ENCODE measurements at places on chromosomes 5 and 9.

GRCh38 chr9:123360161-123361085 lies 4.4 kb downstream of the CRB2 start:
- no peak for DNase-seq

GRCh38 chr5:67900514-67900913 lies 315.0 kb upstream of the PIK3R1 start:
- no peak for DNase-seq

GRCh38 chr5:65512170-65512937 lies 30.6 kb upstream of the ADAMTS6 start:
- no peak for DNase-seq

DNA sequence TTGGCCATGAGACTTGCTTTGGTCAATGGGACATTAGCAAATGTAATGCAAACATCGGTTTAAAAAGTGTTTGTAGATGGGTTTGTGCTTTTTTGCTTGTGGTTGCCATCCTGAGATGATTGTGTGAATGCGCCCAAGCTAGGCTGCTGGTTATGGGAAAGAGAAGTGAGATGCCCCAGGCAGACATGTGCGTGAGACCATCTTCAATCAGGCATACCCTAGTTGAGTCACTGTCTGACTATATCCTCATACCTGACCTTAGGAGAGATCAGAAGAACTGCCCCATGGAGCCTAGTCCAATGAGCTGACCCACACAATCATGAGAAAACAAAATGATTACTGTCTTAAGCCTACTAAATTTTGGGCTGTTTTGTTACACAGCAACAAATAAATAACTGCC lies 36.8 kb upstream of the ZNF608 start:
- DNase-seq, result no peak

- no peak for DNase-seq
Observed at GRCh38 chr9:133768859-133769510, 30.8 kb upstream of the SARDH start.

- DNase-seq, result no peak
Observed at GRCh38 chr5:166032601-166033000, 2258.8 kb upstream of the WWC1 start.

GRCh38 chr5:107874795-107875194 lies 204.1 kb upstream of the EFNA5 start:
- DNase-seq, result no peak

- DNase-seq, result no peak
Observed at GRCh38 chr5:179620703-179621350, 2.6 kb downstream of the HNRNPH1 start.

- no peak for DNase-seq
Observed at GRCh38 chr9:126497660-126498275, 116.0 kb upstream of the LMX1B start.

- no peak for DNase-seq
Observed at GRCh38 chr9:130598188-130598587, 18.8 kb downstream of the FUBP3 start.

- no peak for DNase-seq
Observed at GRCh38 chr9:9498128-9498527, 1114.7 kb downstream of the PTPRD start.

GRCh38 chr5:158326256-158326655 lies 467.3 kb upstream of the CLINT1 start:
- no peak for DNase-seq

DNA sequence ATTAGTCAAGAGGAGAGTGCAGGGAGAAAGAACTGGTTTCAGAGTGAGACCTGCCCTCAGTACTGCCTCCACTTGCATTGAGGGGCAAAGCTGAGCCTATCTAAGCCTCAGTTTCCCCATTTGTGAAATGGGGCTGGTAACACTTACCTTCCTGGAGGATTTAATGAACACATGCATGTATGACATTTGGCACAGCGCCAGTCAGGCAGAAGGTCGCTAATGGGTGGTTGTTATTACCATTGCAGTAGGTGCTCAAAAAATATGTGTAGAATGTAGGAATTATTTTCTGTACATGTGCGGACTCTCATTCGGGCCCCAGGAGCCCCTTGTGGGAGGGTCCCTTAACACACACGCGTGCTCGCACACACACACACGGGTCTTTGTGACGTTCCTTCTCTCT lies 10.9 kb downstream of the FAT2 start:
- no peak for DNase-seq

- no peak for DNase-seq
Observed at GRCh38 chr9:2413160-2413805, 208.3 kb upstream of the VLDLR start.

DNA sequence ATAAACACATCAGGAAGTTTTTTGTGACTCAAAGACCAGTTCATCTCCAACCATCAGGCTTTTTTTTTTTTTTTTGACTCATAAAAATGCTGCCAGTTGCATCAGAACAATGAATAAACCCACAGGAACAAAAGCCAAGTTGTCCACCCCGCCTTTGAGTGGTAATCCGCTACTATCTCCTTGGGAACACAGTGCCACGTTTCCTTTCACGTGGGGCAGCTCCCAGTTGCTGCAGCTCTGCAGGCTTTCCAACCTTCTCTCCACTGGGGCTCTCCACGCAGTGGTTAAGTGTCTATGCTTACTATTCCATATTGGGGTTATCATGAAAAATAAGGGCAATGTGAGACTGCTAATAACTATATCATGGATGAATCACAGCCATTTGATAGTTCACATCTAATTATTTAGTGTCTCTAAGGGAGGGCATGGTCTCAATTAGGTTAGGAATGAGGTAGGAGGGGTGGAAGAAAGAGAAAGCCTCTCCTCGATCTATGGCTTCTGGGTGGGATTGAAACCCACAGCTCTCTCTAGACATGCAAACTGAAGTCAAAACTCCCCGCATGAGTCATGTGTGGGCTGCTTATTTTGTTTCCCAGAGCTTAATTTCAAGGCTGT lies 55.8 kb upstream of the ACTBL2 start:
- DNase-seq, result peak; percentile 70

- no peak for DNase-seq
Observed at GRCh38 chr5:101284736-101285375, 381.8 kb upstream of the ST8SIA4 start.

GRCh38 chr9:127248241-127248640 lies 16.3 kb upstream of the GARNL3 start:
- no peak for DNase-seq

GRCh38 chr9:16825331-16825725 lies 45.1 kb downstream of the BNC2 start:
- DNase-seq, result no peak

- no peak for DNase-seq
Observed at GRCh38 chr5:66896171-66896570, 300.0 kb downstream of the MAST4 start.

DNA sequence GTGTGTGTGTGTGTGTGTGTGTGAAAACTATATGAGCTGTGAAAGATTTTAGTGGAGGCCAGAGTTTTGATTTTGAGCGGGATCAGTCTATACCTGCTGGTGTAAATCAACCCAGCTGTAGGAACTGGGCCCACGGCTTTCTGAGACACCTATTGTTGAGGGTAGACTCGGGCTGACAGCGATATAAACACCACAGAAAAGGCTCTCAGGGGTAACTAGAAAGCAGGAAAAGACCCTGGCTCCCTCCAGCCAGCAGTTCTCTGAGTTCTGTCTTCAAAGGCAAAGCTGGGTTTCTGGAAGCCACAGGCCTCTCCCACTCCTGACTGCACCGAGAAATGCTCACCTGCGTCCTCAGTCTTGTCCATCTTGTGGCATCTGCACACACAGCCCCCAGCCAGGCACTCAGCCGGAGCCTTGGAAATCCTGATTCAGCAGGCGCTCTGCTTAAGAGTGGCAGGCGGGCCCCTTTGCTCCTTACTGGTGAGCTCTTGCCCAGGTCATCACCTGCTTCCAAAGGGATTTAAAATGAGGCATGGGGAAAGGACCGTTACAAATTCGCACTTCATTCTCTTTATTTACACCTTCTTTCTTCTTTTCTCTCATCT lies 223.3 kb downstream of the NDUFS4 start:
- DNase-seq, result no peak

DNA sequence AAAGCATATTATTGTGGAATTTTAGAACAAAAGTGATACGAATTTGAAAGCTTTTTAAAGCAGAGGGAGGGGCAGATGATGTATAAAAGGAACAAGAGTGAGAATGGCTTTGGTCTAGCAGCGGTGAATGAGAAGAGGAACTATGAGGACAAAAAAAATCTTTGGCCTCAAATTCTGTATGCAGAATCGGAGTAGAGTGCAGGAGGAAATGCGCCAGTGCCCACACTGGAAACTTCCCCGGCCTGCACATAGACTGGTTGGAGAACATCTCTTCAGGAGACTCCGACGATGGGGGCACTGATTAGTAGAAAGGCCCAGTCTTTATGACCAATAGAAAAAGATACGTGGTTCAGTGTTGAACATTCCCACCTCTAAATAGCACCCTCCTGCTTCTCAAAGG lies 51.3 kb downstream of the SLC46A2 start:
- peak; percentile 61 for DNase-seq

- no peak for DNase-seq
Observed at GRCh38 chr5:56421246-56422075, 188.3 kb upstream of the ANKRD55 start.

DNA sequence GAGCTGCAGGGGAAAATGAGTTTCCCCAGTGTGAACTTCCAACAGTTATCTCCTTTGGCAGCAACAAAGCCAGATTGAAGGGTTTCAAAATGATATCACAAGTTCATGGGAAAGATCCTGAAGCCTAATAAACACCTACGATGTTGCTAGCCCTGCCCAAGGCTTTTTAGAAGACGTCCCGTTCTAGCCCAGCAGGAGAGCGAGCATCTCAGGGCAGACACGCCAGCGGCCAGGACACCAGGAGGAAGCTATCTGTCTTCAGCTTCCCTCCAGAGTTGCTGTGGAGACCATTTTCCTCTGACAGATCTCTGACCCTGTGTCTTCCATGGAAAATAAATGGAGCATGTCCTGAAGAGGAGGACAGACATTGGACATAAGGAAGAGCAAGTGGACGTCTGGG lies 98.4 kb downstream of the FBXO38 start:
- no peak for DNase-seq

DNA sequence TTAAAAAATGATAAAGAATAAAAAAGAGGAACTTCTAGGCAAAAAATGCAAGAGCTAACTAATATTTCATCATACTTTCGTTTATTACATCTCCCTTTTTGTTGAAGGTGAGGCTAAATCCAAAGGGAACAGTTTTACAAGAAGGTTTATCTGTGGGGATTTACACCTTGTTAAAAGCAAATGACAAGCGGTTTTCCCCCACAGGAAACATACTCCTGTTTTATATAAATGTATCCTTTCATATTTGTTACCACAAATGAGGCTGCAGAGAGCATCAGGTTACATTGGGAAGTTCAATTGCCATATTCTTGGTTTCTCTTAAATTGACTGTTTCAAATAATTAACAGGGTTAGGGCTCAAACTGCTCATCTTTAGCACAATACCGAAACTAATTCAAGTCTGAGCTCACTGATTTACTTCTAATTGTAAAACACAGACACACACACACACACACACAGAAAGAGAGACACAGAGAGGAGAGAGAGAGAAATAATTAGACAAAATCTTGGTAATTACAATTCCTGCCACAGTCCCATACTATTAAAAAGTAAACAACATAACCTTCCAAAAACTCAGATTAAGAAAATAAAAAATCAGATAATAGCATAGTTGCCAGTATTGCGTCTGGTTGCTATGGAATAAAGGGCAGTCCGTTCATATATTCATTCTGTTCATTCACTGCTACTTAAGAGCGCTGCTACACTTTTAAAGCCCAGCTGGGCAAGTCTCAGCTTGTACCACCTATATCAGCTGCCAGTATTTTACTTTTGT lies 17.1 kb downstream of the RFX3 start:
- DNase-seq, result peak; percentile 22

- peak; percentile 55 for DNase-seq
Observed at GRCh38 chr5:9519537-9519936, 26.3 kb downstream of the SEMA5A start.

GRCh38 chr5:2282893-2283292 lies 400.2 kb upstream of the IRX4 start:
- no peak for DNase-seq
